ENCODE measurements at places on chromosomes 6 and 20. TPM values are rescaled to one million over a fixed set of nuclear protein-coding genes. Genes with fewer than 3 reads are reported as not detected.

DNA sequence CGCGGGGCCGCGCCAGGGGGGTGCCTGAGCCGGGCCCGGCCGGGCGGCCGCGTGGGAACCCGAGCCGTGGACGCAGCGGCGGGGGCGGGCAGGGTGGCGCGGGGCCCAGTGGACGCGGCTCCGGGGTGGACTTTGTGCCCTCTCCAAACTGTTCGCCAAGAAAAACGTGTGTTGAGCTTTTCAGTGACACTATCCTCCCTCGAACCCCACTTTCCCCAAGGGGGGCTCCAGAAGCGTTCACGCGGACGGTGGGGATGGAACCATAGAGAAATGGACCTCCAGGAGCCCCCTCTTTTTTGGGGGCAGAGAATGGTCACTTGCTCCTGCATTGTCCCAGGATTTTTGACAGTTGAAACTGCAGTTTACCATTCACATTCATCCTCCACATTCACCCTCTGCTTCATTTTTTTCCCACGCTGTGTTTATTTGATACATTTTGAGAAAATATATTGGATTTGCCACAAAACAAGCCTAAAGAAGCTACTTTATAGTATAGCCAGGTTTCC is 2.9 kb upstream of the HIVEP1 start:
- no peak for DNase-seq

GRCh38 chr6:19795211-19795610 is 42.0 kb upstream of the ID4 start:
- no peak for DNase-seq

DNA sequence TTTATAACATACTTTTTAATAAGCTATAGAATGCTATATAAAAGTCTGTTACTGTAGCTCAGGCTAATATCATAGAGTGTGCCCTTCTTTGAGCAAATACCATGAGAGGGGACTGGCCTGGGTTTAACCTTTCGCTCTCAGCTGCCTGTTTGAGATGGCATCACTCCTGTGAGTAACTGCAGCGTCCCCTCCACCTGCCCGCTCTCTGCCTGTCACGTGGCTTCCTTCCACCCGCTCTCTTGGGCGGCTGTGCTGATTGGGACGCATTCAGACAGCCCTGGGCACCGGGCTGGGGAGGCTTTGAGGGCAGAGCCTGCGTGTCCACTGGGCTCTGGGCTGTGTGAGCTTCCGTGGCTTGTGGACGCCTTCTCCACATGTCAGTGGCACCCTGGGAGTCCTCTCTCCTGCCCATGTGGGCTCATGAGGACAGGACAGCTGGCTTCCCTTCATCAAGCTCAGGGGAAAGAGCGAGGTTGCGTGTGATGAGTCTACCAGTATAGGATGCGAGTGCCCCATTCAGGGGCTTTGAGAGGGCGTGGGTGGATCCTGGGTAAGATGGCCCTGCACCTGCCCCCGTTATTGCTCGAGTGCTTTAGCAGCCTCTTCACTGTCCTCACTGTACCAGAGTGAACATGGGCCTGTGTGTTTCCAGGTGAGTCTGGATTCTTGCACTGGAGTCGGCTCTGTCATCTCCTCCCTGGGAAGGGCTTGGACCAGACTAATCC is 10.7 kb upstream of the C20orf204 start:
- no peak for DNase-seq

GRCh38 chr20:38635721-38636288 is 34.2 kb downstream of the ARHGAP40 start:
- peak; percentile 41 for DNase-seq

GRCh38 chr20:36407199-36407733 is 101.1 kb downstream of the DLGAP4 start:
- DNase-seq: peak; percentile 32

Gene HLA-F
- total RNA-seq: 8.2 TPM
